Activated CD4-positive, alpha-beta T cell treated with anti-CD3 and anti-CD28 coated beads, Interleukin-2, amount 50 U/mL, for 4 hours (primary cell): ENCODE measurements at places on chromosomes 16 and 17.

GRCh38 chr17:36149296-36149820 is 27.1 kb downstream of the TBC1D3B start:
- DNase-seq = no peak

DNA sequence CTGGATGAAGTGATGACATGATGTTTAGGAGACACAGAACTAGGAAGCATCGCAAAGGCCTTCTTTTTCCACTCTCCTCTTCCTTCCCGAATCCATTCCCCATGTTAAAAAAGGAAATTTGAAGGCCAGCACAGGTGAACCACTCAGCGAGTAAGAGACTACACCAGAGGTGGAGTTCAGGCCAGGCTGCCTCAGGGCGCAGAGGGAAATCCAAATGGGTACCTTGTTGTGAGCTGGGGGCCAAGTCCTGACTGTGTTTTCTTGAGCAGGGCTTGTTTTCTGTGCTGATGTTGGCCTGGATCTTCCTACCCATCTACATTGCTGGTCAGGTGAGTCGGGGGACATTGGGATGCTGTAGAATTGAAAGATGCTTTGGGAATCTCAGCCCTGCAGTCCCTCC is 26.1 kb downstream of the SLC5A11 start:
- no peak for DNase-seq

DNA sequence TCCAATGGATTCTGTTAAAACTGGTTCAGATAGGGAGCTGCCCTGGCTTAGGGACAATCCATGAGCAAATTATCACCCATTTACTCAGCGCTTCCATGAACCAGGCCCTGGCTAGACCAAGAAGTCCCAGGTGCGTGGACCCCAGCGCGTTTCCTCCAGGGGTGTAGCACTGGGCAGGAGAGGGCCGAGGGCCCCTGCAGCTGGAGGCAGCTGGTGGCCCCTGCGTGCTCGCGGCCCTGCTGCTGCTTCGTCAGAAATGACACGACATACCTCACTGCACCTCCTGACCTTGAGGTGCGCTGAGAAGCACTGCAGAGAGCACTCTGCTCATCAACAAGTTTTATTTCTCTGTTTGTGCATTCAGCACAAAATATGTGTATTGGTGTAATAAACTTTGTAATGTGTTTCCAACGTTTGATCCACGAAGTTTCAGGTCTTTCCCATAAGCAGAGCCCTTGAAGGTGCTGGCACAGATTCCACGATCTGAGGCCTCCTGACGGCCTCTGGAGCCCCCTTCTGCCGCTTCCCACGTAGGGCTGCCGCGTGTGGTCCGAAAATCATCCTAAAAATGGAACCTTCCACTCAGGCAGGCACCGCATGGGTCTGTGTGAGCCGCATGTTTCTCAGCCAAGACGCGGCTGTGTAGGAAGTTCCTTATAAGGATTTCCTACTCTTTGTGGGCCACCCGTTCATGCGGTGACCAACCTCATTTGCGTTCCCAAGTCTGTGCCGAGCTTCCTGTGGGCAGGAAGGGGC is 50.8 kb upstream of the ZCCHC14 start:
- DNase-seq = no peak

DNA sequence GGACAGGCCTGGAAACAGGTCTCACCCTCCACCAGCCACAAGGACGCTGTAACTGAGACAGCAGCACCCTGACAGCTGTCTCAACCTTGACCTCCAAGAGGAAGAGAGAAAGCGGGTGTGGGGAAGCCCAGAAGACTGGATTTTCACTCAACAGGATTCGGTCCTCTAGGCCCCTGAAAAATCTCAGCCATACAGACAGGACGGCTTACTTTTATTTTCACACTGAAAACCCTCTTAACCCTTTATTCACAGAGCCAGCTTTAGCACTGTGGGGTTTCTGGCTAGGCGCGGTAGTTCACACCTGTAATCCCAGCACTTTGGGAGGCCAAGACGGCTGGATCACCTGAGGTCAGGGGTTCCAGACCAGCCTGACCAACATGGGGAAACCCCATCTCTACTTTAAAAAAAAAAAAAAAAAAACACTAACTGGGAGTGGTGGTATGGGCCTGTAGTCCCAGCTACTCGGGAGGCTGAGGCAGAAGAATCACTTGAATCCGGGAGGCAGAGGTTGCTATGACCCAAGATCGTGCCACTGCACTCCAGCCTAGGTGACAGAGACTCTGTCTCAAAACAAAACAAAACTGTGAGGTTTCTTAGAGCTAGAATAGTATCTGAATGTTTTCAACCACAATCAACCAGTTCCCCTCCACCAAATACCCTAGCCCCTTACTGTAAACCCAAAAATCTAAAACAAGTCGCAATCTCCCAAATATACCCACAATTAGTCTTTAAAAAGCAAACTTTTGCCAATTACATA is 5.3 kb downstream of the ANKRD11 start:
- no peak for DNase-seq

DNA sequence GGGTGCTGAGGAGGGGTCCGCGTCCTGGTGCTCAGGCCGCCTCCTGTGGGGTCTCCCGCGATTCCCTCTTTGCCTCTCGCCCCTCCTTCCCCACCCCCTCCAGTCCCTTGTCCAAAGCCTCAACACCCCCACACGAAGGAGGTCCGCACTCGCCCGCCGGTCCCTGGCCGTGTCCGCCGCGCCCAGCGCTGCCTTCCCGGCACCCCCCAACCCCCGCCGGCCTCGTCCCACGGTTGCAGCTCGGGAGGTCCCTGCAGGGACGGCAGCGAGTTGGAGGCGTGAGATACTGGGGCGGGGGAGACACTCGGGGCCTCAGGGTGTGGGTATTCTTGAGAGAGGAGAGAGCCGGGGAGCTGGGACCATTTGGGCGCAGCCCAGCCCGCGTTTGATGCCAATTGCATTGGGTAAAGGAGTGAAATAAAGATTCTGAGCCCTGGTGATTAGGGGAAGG is 468 bp downstream of the FLYWCH2 start:
- DNase-seq = no peak

DNA sequence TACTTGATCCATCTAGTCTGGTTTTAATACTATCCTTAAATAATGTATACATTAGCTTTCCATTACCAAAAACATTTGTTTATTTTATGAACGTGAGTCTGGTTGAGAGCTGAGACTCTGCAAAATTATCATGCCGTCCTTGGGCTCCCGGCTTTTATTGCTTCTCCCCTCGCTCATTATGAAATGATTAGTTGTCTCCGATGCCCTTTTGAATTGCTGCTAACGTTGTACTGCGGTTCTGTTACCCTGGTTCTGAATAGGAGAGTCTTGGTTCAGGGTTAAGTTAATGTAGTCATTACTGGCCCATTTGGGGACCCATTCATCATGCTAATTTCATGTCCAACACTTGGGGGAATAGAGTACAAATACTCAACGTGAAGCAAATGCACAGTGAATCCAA is 12.8 kb downstream of the XYLT1 start:
- DNase-seq = no peak

DNA sequence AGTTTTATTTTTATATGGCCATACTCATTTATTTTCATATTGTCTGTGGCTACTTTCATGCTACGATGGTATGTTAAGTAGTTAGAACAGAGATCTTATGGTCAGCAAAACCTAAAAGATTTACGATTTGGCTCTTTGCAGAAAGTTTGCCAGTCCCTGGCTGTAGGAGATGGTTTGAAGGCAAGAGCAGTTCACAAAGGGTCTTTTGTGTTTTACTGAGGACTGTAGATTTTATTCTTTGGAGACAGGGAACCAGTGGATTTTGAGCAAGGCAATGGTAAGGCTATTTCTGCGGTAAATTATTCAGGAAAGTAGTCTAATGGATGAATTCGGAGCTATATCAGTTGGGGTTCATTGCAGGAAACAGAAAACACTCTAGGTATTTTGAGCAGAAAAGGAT is 90.7 kb downstream of the WWP2 start:
- DNase-seq = no peak

DNA sequence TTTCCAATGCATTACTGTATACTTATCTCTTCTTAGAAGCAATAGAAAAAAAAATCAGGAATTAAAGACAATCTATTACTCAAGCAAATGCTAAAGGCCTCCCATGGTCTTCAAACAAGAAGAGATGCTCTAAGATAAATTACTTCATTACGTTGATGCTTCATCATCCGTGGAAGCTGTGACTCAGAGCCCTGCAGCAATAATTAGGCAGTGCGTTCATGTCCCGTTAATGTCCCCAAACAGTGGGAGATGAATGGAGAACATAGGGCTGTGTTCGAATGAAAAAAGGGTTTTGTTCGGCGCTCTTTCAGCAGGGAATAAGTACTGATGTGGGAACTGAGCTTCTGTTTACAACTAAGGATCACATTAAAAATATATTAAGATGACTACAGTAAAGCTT is 15.9 kb upstream of the PDXDC1 start:
- no peak for DNase-seq
